Fibroblast of the aortic adventitia (primary cell): ENCODE measurements at places on chromosomes 12 and 14. TPM values are rescaled to one million over a fixed set of nuclear protein-coding genes. Genes with fewer than 3 reads are reported as not detected.

LRRC10 gene
- total RNA-seq, result not detected in 2 replicates

CLEC9A gene
- total RNA-seq, result not detected in 2 replicates

SRRM4 gene
- not detected in 2 replicates for total RNA-seq

DNA sequence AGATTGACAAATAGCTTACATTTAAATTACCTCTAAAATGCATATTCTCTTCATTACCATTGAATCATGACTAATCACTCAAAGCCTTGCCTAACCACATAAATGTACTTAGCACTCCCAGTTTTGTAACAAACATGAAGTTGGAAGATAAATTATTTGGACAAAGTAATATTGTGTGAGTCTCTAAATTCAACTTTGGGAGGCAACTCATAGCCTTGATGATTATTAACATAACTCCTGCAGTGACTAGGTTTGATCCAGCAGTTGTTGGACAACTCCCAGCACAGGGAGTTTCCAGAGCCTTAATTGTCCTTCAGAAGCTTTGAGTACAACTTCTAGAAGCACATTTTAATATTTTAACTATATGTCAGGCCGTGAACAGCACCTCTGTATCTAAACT, 153.4 kb upstream of the PDZRN4 start:
- DNase-seq, result no peak

DNA sequence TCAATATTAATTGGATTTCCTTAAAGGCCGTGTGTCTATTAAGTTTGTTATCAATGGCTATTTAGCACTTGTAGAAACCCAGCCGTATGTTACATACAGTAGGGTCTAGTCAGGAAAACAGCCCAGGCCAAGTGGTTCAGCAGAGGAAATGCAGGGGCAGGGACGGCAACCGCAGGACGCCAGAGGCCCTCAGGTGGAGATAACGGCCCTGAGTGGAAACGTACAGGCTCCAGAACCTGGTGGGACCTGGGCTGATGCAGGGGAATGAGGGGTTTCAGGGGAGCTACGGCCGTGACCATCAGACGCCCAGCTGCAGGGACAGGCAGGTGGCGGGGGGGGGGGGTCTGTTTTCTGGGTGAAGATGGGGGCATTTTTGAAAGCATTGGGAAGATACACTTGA, 3.7 kb upstream of the ANKLE2 start:
- no peak for DNase-seq

SLC38A4 gene
- total RNA-seq, result 1.6 and 4.6 TPM in 2 replicates

- no peak for DNase-seq
Measured at GRCh38 chr12:82964446-82964845, 277.7 kb downstream of the TMTC2 start.

RBP5 gene
- total RNA-seq, result not detected in 2 replicates

EPS8 gene
- 76.6 and 192 TPM in 2 replicates for total RNA-seq

DNA sequence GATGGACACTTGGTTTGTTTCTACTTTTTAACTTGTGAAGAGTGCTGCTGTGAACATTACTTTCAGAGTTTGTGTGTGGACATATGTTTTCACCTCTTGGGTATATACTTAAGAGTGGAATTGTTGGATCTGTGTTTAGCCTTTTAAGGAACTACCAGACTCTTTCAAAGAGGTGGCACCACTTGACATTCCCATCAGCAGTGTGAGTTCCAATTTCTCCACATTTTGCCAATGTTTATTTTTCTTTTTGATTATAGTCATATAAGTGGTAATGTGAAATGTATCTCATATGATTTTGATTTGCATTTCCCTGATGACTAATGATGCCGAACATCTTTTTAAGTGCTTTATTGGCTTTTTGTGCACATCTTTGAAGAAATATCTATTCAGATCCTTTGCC, 44.8 kb downstream of the ARHGAP5 start:
- DNase-seq, result peak; percentile 11

GRCh38 chr12:78674311-78675090, 190.1 kb upstream of the SYT1 start:
- DNase-seq, result peak; percentile 17

IL31 gene
- not detected in 2 replicates for total RNA-seq

RAPGEF3 gene
- total RNA-seq, result 5.2 and 16.6 TPM in 2 replicates
